ENCODE measurements at places on chromosomes 7 and 10.

GRCh38 chr10:32232378-32232777 is 114.6 kb downstream of the EPC1 start:
- DNase-seq = no peak

DNA sequence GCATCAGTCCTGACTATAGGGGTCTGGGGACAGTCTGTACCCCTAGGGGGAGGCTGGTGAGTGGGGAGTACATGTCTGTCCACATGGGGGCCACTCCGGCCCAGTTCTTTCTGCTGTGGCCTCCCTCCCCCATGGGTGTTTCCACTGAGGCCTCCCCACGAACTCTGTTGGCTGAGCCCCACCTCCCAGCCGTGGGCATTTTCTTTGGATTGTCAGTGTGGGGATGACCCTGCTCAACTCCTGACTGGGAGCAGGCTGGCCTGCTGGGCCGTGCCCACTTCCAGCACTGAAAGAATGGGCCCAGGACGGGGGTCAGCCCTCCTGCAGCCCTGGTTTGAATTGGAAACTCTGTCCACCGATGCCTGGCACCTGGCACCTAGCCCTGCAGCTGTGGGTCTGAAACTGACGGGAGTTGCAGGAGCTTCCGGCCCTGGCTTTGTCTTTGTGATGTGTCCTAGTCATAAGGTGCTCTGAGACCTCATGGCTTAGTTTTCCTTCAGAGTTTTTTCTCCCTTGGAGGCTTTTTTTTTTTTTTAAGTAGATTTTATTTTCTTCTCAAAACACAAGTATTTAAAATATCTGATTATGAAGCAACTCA is 46.5 kb downstream of the LHPP start:
- DNase-seq = no peak

DNA sequence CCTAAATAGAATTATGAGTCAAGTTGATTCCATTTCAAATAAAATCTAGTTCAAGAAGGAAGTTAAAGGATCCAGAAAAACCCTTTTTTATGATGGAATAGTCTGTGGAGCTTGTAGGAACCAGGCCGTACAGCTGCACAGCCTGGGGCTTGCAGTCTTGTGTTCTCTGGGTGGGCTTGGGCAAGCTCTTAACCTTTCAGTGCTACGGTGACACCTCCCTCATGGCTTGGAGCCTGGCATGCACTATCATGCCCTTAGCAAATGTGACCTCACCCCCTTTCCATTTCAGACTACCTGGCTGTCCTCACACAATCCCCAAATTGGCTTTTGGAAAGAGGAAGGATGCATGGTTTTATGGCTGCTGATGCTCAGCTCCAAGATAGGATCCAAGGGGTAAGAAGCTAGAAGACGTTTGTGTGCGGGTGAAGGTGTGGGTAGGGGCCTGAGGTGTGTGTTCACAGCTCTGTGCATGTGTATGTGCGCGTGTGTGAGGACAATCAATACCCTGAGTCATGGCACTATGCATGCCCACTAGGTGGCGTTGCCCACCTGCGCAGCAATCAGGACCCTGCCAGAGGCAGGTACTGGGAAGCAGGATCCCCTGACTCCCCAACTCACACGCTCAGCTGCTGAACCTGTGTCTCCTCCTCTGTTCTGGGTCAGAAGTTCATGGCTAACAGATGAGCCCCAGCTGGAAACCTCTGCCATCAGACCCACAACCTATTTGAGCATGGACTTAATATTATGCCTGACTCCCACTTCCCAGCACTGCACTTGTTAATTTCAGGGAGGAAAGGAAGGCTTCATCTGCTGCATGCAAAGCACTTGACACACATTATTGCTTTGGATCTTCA is 113.4 kb downstream of the PTPN20 start:
- DNase-seq = peak; percentile 65

GRCh38 chr10:5603848-5604170 is 62.6 kb downstream of the ASB13 start:
- no peak for DNase-seq

- no peak for DNase-seq
Observed at GRCh38 chr7:50869108-50869725, 86.5 kb upstream of the GRB10 start.

GRCh38 chr7:87356448-87356847 is 11.0 kb downstream of the CROT start:
- DNase-seq = no peak

DNA sequence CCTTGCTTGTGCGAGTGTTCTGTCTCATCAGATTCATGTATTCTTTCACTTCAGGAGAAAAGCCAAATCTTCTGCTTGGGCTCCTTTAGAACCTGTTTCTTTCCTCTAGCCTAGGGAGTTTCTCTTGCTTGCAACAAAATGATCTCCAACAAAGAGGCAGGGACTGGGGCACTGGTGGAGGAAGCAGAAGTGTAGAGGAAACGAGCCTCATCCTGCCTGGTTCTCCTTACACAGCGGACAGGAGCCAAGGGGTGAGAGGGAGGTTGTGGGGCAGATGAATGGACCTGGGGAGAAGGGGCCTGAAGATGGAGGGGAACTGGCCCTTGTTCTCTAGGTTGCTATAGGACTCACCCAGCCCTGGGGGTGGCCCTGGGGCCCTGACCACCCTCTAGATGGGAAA is 141.1 kb downstream of the PKD1L1 start:
- DNase-seq = no peak

GRCh38 chr7:134651991-134652390 is 5.3 kb downstream of the BPGM start:
- no peak for DNase-seq

DNA sequence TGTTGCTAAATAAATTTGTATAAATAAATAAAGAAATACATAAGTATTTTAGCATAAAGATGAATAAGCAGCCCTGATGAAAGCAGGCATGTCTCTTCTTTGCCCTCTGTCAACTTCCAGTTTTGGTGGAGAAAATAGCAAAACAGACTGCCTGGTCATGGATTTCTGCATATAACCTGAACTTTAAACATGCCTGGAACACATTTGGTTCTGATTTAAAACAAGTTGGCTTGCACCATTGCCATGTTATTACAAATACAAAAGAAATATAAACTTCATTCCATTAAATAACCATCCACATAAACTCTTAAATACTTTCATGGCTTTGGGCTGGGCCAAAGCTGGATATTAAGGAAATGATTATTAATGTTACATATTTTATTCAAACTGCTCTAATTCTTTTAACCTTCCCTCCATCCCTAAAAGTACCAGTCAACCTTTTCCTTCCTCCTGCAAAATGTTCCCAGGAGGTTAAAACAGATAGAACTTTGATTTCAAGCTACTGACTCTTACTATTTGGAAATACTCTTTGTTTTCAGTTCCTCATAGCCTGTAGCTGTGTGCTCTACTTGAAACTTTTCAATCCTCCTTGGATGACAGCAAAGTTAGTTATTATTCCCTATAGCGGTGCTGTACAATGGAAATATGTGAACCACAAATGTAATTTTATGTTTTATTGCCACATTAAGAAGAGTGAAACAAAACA is 96.3 kb downstream of the BICC1 start:
- no peak for DNase-seq

- DNase-seq = no peak
Observed at GRCh38 chr10:100986623-100986951, 710 bp downstream of the MRPL43 start.

DNA sequence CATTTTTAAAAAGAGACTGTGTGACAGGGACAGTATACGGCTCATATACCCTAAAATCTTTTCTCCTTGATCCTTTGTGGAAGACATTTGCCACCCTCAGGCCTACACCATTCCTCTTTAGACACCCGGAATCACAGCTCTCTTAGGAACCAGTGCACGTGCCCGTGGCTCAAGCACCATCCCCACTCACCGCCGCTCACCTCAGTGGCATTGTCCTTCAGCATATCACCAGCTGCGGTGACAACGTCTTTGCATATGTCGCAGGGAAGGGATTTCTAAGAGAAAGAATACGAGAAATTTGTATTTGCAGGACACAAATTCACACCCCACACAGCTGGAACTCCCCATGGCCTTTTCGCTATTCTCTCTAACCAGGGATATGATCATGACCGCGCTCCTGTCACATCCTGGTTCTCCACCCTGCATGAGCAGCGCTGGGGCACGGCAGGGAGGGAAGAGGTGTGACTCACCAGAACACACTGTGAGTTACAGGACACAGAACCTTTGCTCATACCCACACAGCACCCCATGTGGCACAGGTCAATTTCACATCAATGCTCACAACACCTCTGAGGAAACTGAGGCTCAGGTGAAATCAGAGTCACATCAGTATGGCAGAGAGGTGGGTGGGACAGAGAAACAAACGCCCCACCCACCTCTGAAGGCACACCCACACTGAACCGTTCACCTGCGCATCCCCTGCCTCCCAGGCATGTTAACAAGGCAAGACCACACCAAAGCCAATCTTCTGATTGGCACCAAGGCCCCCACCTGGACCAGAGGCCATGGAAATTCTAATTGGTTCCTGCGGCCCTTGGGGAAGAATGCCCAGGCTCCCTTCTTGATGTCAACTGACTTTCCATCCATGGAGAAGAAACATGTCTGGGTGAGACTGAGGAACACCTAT is 19.2 kb downstream of the PSAP start:
- no peak for DNase-seq

- no peak for DNase-seq
Observed at GRCh38 chr7:94301024-94301586, 93.6 kb upstream of the COL1A2 start.

DNA sequence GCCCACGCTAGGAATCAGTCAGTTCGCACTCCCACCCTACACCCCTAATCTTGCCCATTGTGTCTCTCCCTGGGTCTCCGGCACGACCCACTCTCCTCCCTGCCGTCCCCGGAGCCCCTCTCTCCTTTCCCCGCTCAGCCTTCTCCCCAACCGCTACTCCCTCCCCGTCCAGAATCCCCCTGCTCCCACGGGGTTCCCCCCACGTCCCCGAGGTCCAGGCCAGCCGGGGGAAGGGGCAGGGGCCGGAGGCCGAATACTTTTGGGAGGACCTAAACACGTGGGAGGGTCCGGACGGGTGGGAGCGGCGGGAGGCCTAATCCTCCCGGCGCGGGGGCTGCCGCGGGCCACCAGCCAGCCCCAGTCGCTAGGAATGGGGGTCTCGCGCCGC is 560 bp downstream of the RARRES2 start:
- DNase-seq = no peak

DNA sequence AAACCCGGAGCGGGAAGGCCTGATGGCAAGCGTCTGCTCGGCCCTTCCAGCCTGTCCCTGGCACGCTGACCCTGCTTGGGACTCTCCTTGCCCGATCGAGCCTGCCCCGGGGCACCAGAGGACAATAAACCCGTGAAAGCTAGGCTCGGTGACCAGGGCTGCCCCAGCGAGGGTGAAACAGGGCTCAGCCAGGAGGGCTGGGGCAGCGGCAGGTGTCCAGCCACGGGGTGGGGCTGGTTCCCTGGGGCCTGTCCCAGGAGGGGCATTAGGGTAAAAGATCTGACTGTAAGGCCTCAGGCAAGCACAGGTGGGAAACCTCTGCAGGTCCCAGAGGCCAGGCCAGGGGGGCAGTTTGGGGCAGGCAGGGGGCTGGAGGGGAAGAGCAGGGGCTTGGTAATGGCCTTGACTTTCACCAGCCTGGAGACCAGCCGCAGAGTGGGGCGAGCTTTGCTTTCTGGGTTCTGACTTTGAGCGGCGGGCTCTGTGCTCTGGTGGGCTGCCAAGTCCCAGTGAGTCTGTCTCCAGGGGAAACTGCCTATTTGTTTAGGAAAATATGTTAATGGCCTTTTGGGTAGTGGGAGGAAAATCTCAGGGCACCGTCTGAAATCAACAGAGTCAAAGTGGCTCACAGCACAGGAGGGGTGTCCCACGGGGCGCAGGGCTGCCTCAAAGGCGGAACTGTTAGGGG is 68.2 kb upstream of the INPP5A start:
- DNase-seq = no peak

DNA sequence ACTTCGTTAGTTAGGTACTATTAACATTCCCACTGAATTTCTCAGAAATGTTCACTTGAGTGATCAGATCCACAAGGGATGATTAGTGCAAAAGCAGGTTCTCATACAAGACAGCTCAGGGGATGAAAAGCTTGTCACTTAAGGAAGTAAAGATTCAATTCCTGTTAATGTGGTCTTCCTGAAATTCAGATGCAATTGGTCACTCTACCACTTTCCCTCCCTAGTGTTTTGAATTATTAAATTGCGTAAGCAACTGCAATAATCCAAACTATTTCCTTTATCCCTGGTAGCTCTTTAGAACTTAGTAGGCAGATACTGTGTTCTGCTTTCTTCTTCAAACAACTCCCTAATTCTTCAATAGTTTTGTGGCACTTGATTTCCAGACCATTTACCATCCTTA is 121.4 kb downstream of the MAGI2 start:
- DNase-seq = no peak

DNA sequence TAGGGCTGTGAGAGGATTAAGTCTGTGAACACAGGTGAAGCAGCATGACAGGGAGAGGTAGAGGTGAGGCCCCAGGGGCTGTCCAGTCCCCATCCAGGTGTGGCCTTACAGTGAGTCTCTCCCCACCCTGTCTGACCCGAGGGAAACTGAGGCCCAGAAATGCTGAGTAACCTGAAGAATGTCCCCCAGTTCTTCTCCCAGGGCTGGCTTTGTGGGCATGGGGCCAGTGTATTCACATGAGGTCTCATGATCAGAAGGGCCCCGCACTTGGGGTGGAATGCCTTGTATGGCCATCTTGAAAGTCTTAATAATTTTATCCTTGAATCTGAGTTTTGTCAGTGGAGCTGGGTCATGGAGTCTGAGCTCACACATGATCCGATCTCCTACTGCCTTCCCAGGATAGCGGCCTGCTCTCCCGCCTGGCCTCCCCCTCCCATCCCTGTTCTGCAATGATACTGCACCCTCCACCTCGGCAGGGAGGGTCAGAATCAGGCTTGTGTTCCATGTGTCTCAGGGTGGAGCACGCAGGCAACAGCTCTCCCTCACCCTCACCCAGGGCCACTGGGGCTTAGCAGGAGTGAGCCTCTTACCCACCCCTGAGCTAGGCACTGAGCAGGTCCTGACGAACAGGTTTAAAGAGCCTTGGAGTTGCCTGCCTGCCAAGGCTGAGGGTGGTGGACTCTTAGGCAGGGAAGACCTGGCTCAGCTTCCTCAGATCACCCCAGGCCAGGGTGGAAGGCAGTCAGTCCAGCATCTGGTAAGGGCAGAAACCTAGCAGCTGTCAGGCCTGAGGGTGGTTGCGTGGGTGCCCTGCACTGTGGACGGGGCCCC is 41.4 kb upstream of the NPFFR1 start:
- DNase-seq = no peak

- no peak for DNase-seq
Observed at GRCh38 chr7:142384493-142384922, 126.7 kb upstream of the PRSS58 start.
